ENCODE measurements at places on chromosomes 2 and 18.

GRCh38 chr2:196499686-196500085 lies 139.8 kb upstream of the CCDC150 start:
- no peak for DNase-seq

- DNase-seq, result peak; percentile 94
These were observed 156.1 kb upstream of the ID2 start for GRCh38 chr2:8525582-8526402.

DNA sequence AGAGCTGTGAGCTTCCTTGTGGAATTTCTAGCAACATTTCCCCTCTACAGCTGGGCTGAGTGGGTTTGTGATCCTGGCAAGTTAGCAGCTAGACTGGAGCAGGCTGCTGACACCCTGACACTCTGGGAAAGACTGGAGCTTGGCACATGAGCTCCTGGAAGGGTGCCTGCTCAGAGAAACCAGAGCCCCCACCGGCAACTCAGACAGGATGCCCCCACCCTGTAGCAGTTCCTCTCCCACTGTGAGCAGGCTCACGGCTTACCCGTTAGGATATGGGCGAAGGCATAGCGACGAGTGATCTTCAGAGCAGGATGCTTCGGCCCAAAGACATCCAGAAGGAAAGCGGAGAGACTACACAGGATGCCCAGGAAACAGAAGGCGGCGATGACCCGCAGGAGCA lies 11.2 kb downstream of the TMEM127 start:
- no peak for DNase-seq

GRCh38 chr2:121093692-121094091 lies 191.3 kb downstream of the TFCP2L1 start:
- no peak for DNase-seq

DNA sequence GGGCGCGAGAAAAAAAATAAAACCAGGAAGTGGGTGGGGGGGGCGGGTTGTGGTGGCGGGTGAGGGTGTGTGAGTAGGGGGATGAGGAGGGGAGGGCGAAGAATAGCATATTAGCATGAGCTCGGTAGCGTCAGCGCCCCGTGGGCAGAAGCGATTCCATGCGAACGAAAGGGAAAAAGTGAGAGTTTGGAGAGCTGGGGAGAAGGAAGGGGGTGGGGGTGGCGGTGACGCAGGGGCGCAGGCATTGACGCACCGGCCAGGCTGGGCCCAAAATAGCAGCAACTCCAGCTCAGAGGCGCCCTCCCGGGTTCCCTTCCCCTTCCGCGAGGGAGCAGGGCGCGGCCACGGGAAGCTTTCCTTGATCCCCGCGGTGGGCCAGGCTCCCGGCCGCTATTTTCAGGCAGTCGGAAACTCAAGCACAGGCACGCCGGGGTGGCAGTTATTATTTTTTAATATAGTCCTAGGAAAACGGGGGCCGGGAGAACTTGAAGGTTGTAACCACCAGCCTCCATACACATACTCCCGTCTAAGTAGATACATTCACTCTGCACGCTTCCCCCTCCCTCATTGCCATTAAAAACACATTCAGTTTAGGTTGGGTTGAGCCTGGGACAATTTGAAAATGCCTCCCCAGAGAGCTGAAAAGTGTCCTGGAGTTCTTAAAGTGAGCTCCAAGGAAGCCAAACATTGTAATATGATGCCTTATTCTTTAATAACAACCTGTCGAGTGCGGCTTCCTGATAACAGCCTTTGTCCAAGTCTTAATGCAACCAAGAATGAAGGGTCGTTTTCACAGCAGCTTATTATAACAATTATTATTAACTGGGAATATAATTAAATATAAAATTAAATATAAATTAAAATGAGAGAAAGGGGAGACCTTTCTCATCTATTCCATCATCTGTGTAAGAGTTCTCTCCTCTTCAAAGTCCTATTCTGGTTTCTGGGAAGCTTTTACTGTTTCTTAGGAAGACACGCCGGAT lies 2.3 kb upstream of the NR4A2 start:
- DNase-seq, result peak; percentile 91
